Fibroblast of lung (primary cell): ENCODE measurements at places on chromosomes 4 and X. TPM values are rescaled to one million over a fixed set of nuclear protein-coding genes. Genes with fewer than 3 reads are reported as not detected.

GRCh38 chrX:128518508-128518907, 466.3 kb upstream of the ACTRT1 start:
- H3K4me3 ChIP-seq: no peak overlapping the region
- H3K36me3 ChIP-seq: no peaks in the 10 kb centered on the region
- H3K4me1 ChIP-seq: no peaks in the 10 kb centered on the region
- no peaks in the 10 kb centered on the region for H3K27me3 ChIP-seq
- H3K27ac ChIP-seq: no peak overlapping the region

DNA sequence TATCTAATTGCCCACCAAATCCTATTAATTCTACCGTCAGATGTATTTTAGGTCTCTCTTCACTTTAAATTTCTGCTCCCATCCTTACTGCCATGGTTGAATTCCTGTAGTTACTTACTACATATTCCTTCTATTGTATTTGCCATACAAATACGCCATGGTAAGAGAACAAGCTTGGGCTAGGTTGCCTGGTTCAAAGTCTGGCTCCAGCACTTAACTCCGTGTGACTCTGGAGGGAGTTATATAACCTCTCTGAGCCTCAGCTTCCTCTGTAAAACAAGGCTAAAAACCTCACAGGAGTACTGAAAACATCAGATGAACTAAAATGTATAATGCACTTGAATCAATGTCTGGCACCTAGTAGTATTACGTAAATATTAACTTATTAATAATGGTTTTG, 260.3 kb upstream of the RPS6KA3 start:
- no peak overlapping the region for H3K27ac ChIP-seq
- no peaks in the 10 kb centered on the region for H3K4me1 ChIP-seq
- DNase-seq: no peak
- no peaks in the 10 kb centered on the region for H3K27me3 ChIP-seq
- no peaks in the 10 kb centered on the region for H3K36me3 ChIP-seq

DNA sequence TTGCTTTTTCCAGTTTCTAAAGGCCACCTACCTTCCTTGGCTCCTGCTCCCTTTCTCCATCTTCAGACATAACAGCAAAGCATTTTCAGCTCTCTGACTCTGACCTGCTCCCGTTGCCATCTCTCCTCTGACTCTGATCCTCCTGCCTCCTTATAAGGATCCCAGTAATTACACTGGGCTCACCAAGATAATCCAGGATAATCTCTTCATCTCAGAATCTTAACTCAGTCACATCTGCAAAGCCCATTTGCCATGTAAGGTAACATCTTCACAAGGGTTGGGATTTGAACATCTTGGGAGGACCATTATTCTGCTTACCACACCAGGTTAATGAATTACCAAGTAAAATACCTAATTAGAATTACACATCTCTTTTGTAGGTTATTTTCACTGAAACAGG, 41.3 kb upstream of the MAGED1 start:
- H3K27ac ChIP-seq: no peak overlapping the region
- no peaks in the 10 kb centered on the region for H3K27me3 ChIP-seq
- H3K4me3 ChIP-seq: no peak overlapping the region
- no peaks in the 10 kb centered on the region for H3K36me3 ChIP-seq
- H3K4me1 ChIP-seq: no peaks in the 10 kb centered on the region
- no peak for DNase-seq

GRCh38 chrX:112734290-112734689, 54.6 kb upstream of the LHFPL1 start:
- no peaks in the 10 kb centered on the region for H3K36me3 ChIP-seq
- DNase-seq: no peak
- H3K27me3 ChIP-seq: no peaks in the 10 kb centered on the region
- H3K27ac ChIP-seq: no peak overlapping the region
- no peaks in the 10 kb centered on the region for H3K4me1 ChIP-seq

- H3K4me3 ChIP-seq: no peak overlapping the region
- DNase-seq: no peak
- H3K27ac ChIP-seq: no peak overlapping the region
- H3K4me1 ChIP-seq: no peaks in the 10 kb centered on the region
These were observed 24.9 kb downstream of the DCUN1D4 start for GRCh38 chr4:51867689-51868448.

- no peak overlapping the region for H3K4me3 ChIP-seq
- H3K36me3 ChIP-seq: no peaks in the 10 kb centered on the region
- H3K27ac ChIP-seq: no peak overlapping the region
- no peaks in the 10 kb centered on the region for H3K4me1 ChIP-seq
- no peaks in the 10 kb centered on the region for H3K27me3 ChIP-seq
These were observed 571.5 kb upstream of the TENM3 start for GRCh38 chr4:181671672-181672071.

GRCh38 chr4:26892480-26893150, 32.0 kb downstream of the STIM2 start:
- no peaks in the 10 kb centered on the region for H3K27me3 ChIP-seq
- H3K4me1 ChIP-seq: peaks cover 3% of the 10 kb centered on the region
- no peak for DNase-seq

GRCh38 chr4:174907508-174907907, 10.7 kb upstream of the ADAM29 start:
- no peaks in the 10 kb centered on the region for H3K4me1 ChIP-seq
- H3K27ac ChIP-seq: no peak overlapping the region
- H3K4me3 ChIP-seq: no peak overlapping the region

TRO gene
- 9.0 and 13.6 TPM in 2 replicates for polyA plus RNA-seq

AMBN gene
- polyA plus RNA-seq: not detected in 2 replicates
